ENCODE measurements at places on chromosomes 12 and 14. TPM values are rescaled to one million over a fixed set of nuclear protein-coding genes. Genes with fewer than 3 reads are reported as not detected.

DNA sequence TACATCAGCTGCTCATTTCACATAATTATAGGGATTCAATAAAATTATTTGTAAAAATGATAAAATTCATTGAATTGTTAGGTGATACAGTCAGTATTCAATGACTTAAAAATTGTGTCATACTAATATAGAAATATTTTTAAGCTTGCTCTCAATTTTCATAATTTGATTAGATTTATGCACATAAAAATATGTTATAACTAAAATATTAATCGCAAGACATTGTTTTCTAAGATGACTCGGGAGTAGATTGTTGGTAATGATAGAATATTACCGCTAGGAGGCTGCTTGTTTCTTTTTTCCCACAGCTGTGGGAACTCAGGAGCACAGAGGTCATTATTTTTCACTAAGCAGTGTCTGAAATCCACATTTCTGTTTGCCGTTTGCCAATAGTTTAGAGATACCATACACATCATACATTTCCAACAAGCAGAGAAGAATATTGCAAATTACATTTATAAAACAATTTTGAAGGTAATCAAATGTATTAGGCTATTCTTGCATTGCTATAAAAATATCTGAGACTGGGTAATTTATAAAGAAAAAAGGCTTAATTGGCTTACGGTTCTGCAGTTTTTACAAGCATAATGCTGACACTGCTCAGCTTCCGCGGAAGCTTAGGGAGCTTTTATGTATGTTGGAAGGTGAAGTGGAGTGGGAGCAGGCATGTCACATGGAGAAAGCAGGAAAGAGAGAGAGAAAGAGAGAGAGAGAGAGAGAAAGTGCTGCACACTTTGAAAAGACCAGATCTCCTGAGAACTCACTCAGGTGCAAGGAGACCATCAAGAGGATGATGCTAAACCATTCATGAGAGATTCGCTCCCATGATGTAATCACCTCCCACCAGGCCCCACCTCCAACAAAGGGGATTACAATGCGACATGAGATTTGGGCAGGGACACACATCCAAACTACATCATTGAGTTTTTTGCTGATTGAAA lies 9.2 kb downstream of the CD69 start:
- H3K4me3 ChIP-seq: peak overlapping the region; percentile 30
- H3K4me1 ChIP-seq: peaks cover 41% of the 10 kb centered on the region
- no peak for DNase-seq
- H3K27me3 ChIP-seq: no peaks in the 10 kb centered on the region
- peaks cover 43% of the 10 kb centered on the region for H3K36me3 ChIP-seq

DNA sequence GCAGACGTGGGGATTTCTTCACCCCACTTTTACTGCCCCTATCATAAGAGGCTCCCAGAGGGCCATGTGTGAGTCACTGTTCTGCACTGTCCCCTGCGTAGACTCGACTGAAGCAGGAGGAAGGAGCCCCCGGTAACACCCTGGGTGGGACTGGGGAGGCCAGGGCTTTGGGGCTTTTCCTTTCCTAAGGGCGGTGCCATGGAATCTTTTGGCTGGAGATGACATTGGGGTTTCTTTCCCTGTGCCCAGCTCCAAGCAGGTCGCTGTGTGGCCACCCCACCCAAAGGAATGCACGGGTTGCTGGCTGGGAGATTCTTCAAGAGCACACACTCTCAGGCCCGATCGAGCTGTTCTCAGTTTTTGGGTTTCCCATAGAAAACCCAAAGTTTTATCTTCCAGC lies 62.3 kb upstream of the RIN3 start:
- H3K4me1 ChIP-seq: no peaks in the 10 kb centered on the region
- H3K36me3 ChIP-seq: no peaks in the 10 kb centered on the region
- H3K27me3 ChIP-seq: no peaks in the 10 kb centered on the region
- no peak overlapping the region for H3K4me3 ChIP-seq

Gene PTCSC3
- total RNA-seq: not detected

GRCh38 chr14:83733670-83734069 lies 1796.3 kb upstream of the FLRT2 start:
- H3K27ac ChIP-seq: no peak overlapping the region
- H3K27me3 ChIP-seq: no peaks in the 10 kb centered on the region
- no peaks in the 10 kb centered on the region for H3K36me3 ChIP-seq
- DNase-seq: no peak
- no peak overlapping the region for H3K4me3 ChIP-seq
- H3K4me1 ChIP-seq: no peaks in the 10 kb centered on the region

DNA sequence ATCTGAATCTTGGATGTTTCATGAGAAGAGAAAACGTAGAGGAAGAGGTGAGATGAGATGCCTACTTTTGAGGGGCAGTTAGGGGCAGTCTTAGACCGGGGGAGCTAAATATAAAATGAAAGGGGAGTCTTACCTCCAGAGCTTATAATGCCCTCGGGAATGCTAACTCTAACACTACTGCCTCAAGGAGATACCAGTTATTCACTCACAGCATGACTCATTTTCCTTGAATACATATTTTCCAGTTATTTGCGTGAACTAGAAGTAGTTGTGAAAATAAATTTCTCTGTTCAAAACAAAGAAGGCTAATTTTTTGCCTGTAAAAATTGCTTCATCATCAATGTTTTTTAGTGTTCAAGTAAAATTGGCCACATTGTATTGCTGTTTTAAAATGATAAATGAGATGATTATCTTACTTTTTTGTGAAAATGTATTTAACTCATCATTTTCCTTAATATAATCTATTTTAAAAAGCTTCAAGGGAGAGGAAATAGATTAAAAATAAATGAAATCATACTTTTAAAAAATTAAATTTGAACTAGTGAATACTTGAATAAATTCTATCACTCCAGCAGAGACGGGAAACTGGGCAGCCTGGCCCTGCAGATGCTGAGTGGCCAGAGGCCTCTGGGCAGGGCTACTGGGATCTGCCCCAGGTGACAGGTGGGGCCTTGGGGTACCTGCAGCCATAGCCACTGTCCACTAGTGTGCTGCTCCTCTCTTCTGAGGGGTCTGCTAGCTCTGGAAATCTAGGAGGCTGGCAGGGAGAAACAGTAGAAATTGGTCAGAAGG lies 339.3 kb downstream of the EGLN3 start:
- no peaks in the 10 kb centered on the region for H3K4me1 ChIP-seq
- no peak for DNase-seq
- H3K4me3 ChIP-seq: no peak overlapping the region
- no peaks in the 10 kb centered on the region for H3K36me3 ChIP-seq
- no peaks in the 10 kb centered on the region for H3K27me3 ChIP-seq

GRCh38 chr14:41773536-41774279 lies 167.0 kb downstream of the LRFN5 start:
- H3K4me3 ChIP-seq: no peak overlapping the region
- H3K36me3 ChIP-seq: no peaks in the 10 kb centered on the region
- no peak for DNase-seq
- no peaks in the 10 kb centered on the region for H3K27me3 ChIP-seq
- H3K4me1 ChIP-seq: no peaks in the 10 kb centered on the region

Gene KLRK1
- 0.98 TPM for total RNA-seq

- H3K4me1 ChIP-seq: peaks cover 20% of the 10 kb centered on the region
- H3K27ac ChIP-seq: no peak overlapping the region
- DNase-seq: no peak
- H3K36me3 ChIP-seq: peaks cover 47% of the 10 kb centered on the region
- no peaks in the 10 kb centered on the region for H3K27me3 ChIP-seq
- H3K4me3 ChIP-seq: no peak overlapping the region
These were observed 5.4 kb downstream of the PSMD9 start for GRCh38 chr12:121893961-121894460.

DNA sequence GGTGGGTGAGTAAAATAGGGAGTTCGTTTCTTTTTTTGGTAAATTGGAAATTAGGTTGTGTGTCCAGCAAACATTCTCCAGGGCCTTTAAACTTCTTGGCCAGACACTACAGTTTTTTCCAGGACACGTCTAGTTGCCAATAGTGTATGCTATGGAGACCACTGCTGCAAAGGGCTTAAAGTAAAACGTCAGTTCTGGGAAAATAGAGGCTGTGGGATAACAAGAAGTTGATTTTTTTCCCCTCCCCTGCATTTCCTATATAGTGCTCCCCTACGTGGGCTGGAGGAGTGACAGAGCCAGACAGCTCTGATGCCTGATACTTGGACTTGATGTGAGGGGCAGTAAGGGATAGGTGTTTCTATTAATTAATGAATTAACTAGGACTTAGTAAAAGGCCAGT lies 2.4 kb downstream of the ACVR1B start:
- DNase-seq: no peak
- no peak overlapping the region for H3K27ac ChIP-seq
- H3K36me3 ChIP-seq: no peaks in the 10 kb centered on the region
- no peak overlapping the region for H3K4me3 ChIP-seq

DNA sequence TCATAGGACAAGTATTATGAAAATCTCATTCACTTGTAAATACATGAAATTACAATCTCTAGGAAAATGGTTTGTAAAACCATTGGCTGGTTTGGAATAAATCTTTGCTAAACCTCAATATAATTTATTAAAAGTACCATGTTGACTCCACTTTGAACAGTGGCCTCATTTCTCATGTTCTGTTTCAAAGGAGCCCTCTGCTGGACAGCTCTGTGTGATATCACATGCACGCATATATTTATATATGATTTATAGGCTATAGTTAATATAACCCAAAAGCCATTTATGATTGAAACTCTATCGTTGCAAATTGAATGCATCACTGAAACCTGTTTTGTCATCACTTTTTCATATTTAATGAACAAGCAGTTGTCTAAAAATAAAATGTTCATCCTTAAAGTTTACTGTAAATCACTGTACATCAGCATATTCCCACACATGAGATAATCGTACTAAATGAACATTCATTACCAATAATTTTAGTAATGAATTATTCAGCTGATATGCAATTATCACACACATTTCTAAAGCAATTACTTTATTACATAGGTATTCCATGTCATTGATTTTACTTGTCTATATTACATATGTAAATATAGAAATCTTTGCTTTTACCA lies 493.8 kb downstream of the NPAS3 start:
- no peaks in the 10 kb centered on the region for H3K36me3 ChIP-seq
- no peaks in the 10 kb centered on the region for H3K27me3 ChIP-seq
- DNase-seq: no peak
- H3K4me1 ChIP-seq: no peaks in the 10 kb centered on the region
- H3K4me3 ChIP-seq: no peak overlapping the region

DNA sequence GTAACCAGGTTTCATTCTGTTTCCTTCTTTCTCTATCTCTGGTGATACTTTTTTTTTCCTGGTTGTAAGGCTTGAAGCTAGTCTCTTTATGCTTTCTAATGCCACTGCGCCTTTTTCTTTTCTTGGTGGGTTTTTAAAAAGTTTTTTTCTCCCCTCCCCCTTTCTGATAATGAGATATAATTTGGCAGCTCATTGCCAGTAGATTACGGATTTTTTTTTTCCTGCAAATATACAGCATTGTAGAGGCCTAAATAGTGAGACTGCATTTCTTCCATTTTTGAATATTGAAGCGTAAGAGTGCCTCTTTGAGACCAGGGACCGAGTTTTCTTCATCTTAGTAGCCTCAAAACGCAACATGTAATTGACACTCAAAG lies 1.1 kb downstream of the PAPOLA start:
- no peak for DNase-seq
- H3K27me3 ChIP-seq: no peaks in the 10 kb centered on the region
- peaks cover 60% of the 10 kb centered on the region for H3K4me1 ChIP-seq
- H3K27ac ChIP-seq: peak overlapping the region; percentile 97

- peaks cover 13% of the 10 kb centered on the region for H3K27me3 ChIP-seq
- DNase-seq: no peak
- H3K27ac ChIP-seq: no peak overlapping the region
These were observed 12.2 kb upstream of the MYH7 start for GRCh38 chr14:23447361-23448350.

Gene JDP2
- 21.2 TPM for total RNA-seq

GRCh38 chr12:110636516-110636915 lies 22.6 kb downstream of the TCTN1 start:
- H3K27ac ChIP-seq: peak overlapping the region; percentile 89
- H3K27me3 ChIP-seq: no peaks in the 10 kb centered on the region
- H3K4me1 ChIP-seq: peaks cover 93% of the 10 kb centered on the region
- DNase-seq: no peak
- peak overlapping the region; percentile 11 for H3K4me3 ChIP-seq
- H3K36me3 ChIP-seq: peaks cover 7% of the 10 kb centered on the region
